Adipose tissue (tissue), 3 donors: ENCODE measurements at places on chromosomes 12 and 14. TPM values are rescaled to one million over a fixed set of nuclear protein-coding genes. Genes with fewer than 3 reads are reported as not detected.

The ERO1A gene
- polyA plus RNA-seq = 15.1 TPM

The DAO gene
- polyA plus RNA-seq = not detected

The INSM2 gene
- polyA plus RNA-seq = not detected

The NKX2-1 gene
- not detected for polyA plus RNA-seq

The OVCH1 gene
- not detected for polyA plus RNA-seq

The PTPRR gene
- polyA plus RNA-seq = 0.08 TPM

The ERP27 gene
- 0.21 TPM for polyA plus RNA-seq

The M6PR gene
- polyA plus RNA-seq = 67.6 TPM

The GARIN6 gene
- not detected for polyA plus RNA-seq

The CFAP54 gene
- 0.12 TPM for polyA plus RNA-seq

The ACSS3 gene
- 27.9 TPM for polyA plus RNA-seq

The RHEBL1 gene
- polyA plus RNA-seq = 0.53 TPM

The SIX4 gene
- 0.61 TPM for polyA plus RNA-seq

The MUCL1 gene
- not detected for polyA plus RNA-seq

The SCN8A gene
- polyA plus RNA-seq = 0.12 TPM

The FUT8 gene
- 10.7 TPM for polyA plus RNA-seq

The ALG10B gene
- polyA plus RNA-seq = 3.4 TPM

The NID2 gene
- polyA plus RNA-seq = 4.0 TPM

The BHLHE41 gene
- 23.2 TPM for polyA plus RNA-seq

The TAS2R8 gene
- not detected for polyA plus RNA-seq

The ACOT6 gene
- polyA plus RNA-seq = 0.34 TPM

The IL22 gene
- polyA plus RNA-seq = not detected

The LRRK2 gene
- 10.0 TPM for polyA plus RNA-seq

The ATL1 gene
- polyA plus RNA-seq = 4.1 TPM

The TRHDE gene
- 2.0 TPM for polyA plus RNA-seq

The ZNF891 gene
- 0.67 TPM for polyA plus RNA-seq

The ZC3H14 gene
- 22.7 TPM for polyA plus RNA-seq

The MYBPC1 gene
- not detected for polyA plus RNA-seq

The PZP gene
- 0.56 TPM for polyA plus RNA-seq

The BEST3 gene
- 0.04 TPM for polyA plus RNA-seq

The RNASE7 gene
- polyA plus RNA-seq = 0.07 TPM

The HOXC12 gene
- polyA plus RNA-seq = not detected

The BCL11B gene
- 0.28 TPM for polyA plus RNA-seq

The RHOJ gene
- polyA plus RNA-seq = 3.9 TPM

The SMCO2 gene
- polyA plus RNA-seq = 0.10 TPM

The ENDOU gene
- 0.14 TPM for polyA plus RNA-seq

The AHNAK2 gene
- 2.9 TPM for polyA plus RNA-seq

The TAS2R31 gene
- 0.06 TPM for polyA plus RNA-seq

The DLGAP5 gene
- not detected for polyA plus RNA-seq

The PRR4 gene
- 0.59 TPM for polyA plus RNA-seq

The NKX2-8 gene
- not detected for polyA plus RNA-seq

The TCTN2 gene
- polyA plus RNA-seq = 3.4 TPM

The MRPL51 gene
- 74.8 TPM for polyA plus RNA-seq

The ALX1 gene
- polyA plus RNA-seq = not detected

The GRIP1 gene
- 0.19 TPM for polyA plus RNA-seq

The POTEG gene
- not detected for polyA plus RNA-seq

The C12orf56 gene
- not detected for polyA plus RNA-seq

The PMCH gene
- not detected for polyA plus RNA-seq

The AQP2 gene
- not detected for polyA plus RNA-seq

The ACSM4 gene
- polyA plus RNA-seq = not detected
